ENCODE measurements at places on chromosomes 1 and 21. TPM values are rescaled to one million over a fixed set of nuclear protein-coding genes. Genes with fewer than 3 reads are reported as not detected.

- H3K27me3 ChIP-seq: no peaks in the 10 kb centered on the region
- no peaks in the 10 kb centered on the region for H3K36me3 ChIP-seq
- no peak overlapping the region for H3K27ac ChIP-seq
- DNase-seq: peak; percentile 90
- H3K4me3 ChIP-seq: no peak overlapping the region
Observed at GRCh38 chr21:36927719-36928117, 38.8 kb downstream of the HLCS start.

GRCh38 chr1:96313216-96313615 lies 408.4 kb upstream of the PTBP2 start:
- H3K4me1 ChIP-seq: no peaks in the 10 kb centered on the region
- no peak overlapping the region for H3K27ac ChIP-seq
- no peaks in the 10 kb centered on the region for H3K27me3 ChIP-seq
- H3K36me3 ChIP-seq: no peaks in the 10 kb centered on the region
- no peak overlapping the region for H3K4me3 ChIP-seq
- no peak for DNase-seq

AMY2B gene
- 2.7 TPM for total RNA-seq

AHDC1 gene
- total RNA-seq: 50.1 TPM

GRCh38 chr21:27649762-27650161 lies 682.9 kb upstream of the ADAMTS5 start:
- no peaks in the 10 kb centered on the region for H3K4me1 ChIP-seq
- peaks cover 9% of the 10 kb centered on the region for H3K27me3 ChIP-seq
- no peak overlapping the region for H3K27ac ChIP-seq
- no peak for DNase-seq

DNA sequence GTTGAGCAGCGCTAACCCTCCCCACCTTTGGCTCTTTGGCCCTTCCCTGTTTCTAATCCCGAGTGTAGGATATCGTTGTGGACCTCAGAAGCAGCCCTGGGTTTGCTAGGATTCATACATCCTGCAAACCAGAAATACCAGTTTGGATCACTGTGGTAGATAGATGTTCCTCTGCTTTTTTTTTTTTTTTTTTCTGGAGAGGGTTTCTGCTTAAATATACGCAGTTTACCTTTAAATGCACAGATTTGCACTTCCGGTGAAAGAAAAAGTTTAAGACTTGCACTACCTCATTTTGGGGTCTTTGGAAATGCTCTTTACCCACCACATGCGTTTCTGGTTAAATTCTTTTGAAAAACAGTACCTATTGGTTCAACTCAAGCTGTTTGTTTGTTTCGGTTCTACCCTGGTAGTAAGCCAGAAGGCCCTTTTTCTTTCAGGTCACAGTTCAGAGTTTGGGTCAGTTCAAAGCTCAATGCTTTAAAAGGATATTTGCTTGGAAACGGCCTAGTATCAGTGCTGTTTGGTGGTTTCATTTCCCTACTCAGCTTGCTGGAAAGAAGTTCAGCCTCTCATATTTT lies 908 bp downstream of the DDI2 start:
- DNase-seq: no peak
- H3K27me3 ChIP-seq: no peaks in the 10 kb centered on the region
- peak overlapping the region; percentile 94 for H3K4me3 ChIP-seq
- H3K27ac ChIP-seq: peak overlapping the region; percentile 30
- peaks cover 29% of the 10 kb centered on the region for H3K4me1 ChIP-seq

DNA sequence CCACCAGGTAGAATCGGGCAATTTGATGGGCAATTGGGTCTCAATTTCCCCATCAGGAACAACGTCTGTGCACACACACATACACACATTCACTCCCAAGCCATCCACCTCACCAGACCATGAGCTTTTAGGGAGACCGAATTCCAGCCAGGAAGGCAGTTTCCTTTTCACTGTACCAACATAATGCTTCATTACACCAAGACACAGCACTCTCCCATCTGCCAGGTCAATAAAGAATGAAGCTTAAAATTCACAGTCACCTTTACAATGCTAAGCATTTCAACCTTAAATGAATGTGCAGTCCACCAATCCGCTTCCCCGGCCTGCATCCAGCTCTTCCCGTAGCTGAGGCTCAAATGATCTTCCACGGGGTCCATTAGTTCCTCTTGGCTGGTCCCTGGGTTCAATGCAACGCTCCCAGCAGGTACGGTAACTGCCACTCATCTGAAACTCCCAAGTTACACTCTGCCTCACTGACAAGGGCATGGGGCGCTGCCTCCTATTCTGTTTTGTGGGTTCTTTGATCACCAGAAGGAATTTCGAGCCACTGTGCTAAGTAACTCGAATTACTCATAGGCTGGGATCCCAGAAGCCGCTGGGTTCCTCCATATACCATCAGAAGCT lies 105.0 kb downstream of the SIM2 start:
- peaks cover 9% of the 10 kb centered on the region for H3K36me3 ChIP-seq
- no peaks in the 10 kb centered on the region for H3K27me3 ChIP-seq
- no peak overlapping the region for H3K4me3 ChIP-seq
- no peak for DNase-seq

CSF3R gene
- total RNA-seq: not detected

- no peaks in the 10 kb centered on the region for H3K36me3 ChIP-seq
- no peaks in the 10 kb centered on the region for H3K4me1 ChIP-seq
- peaks cover 2% of the 10 kb centered on the region for H3K27me3 ChIP-seq
- peak overlapping the region; percentile 43 for H3K27ac ChIP-seq
- DNase-seq: no peak
- H3K4me3 ChIP-seq: no peak overlapping the region
Observed at GRCh38 chr1:159247266-159247665, 42.6 kb downstream of the ACKR1 start.

NR1I3 gene
- total RNA-seq: not detected

OR2T11 gene
- total RNA-seq: not detected

KRTAP13-2 gene
- total RNA-seq: not detected

DNA sequence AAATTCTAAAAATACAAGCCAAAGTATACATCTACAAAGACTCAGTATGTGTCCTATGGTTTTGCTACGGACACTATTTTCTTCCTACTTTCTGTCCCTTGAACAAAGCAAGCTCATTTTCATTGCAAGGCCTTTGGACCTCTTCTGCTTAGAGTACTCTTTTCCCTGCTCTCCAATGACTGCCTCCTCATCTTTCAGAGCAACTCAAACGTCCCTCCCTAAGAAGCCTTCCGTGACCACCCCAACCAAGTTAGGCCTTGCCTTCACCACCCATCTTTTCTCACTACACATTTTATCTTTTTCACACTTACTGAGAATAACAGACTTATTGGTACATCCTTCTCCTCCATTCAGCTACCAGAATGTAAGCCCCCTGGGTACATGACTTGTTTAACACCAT lies 39.9 kb downstream of the ENAH start:
- H3K4me3 ChIP-seq: no peak overlapping the region
- no peaks in the 10 kb centered on the region for H3K27me3 ChIP-seq
- peaks cover 12% of the 10 kb centered on the region for H3K36me3 ChIP-seq
- H3K4me1 ChIP-seq: peaks cover 32% of the 10 kb centered on the region

CDC7 gene
- 64.8 TPM for total RNA-seq

DNA sequence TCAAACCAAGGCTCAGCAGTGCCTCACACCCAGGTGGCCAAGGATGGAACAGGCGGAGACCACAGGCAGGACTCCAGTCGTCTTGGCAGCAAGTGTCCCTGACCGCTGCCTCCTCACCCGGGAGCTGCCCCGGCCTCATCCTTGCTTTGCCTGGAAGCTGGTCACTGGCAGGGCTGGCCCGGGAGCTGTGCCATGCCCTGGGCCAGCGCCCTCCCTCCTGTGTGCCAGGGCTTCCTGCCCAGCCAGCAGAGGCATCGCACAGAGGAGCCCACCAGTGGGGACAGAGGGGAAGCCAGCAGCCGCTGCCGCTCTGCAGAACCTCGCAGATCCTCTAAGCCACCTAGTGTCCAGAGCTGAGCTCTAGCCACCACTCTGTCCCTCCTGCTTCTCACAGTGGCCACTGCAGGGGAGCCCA lies 7.8 kb downstream of the CASZ1 start:
- H3K27me3 ChIP-seq: peaks cover 17% of the 10 kb centered on the region
- peaks cover 6% of the 10 kb centered on the region for H3K4me1 ChIP-seq
- no peak for DNase-seq
- no peaks in the 10 kb centered on the region for H3K36me3 ChIP-seq
- no peak overlapping the region for H3K4me3 ChIP-seq

GRCh38 chr1:42152119-42152518 lies 1.1 kb upstream of the GUCA2B start:
- no peaks in the 10 kb centered on the region for H3K4me1 ChIP-seq
- no peaks in the 10 kb centered on the region for H3K36me3 ChIP-seq
- no peak for DNase-seq
- H3K4me3 ChIP-seq: no peak overlapping the region
- no peak overlapping the region for H3K27ac ChIP-seq

DNA sequence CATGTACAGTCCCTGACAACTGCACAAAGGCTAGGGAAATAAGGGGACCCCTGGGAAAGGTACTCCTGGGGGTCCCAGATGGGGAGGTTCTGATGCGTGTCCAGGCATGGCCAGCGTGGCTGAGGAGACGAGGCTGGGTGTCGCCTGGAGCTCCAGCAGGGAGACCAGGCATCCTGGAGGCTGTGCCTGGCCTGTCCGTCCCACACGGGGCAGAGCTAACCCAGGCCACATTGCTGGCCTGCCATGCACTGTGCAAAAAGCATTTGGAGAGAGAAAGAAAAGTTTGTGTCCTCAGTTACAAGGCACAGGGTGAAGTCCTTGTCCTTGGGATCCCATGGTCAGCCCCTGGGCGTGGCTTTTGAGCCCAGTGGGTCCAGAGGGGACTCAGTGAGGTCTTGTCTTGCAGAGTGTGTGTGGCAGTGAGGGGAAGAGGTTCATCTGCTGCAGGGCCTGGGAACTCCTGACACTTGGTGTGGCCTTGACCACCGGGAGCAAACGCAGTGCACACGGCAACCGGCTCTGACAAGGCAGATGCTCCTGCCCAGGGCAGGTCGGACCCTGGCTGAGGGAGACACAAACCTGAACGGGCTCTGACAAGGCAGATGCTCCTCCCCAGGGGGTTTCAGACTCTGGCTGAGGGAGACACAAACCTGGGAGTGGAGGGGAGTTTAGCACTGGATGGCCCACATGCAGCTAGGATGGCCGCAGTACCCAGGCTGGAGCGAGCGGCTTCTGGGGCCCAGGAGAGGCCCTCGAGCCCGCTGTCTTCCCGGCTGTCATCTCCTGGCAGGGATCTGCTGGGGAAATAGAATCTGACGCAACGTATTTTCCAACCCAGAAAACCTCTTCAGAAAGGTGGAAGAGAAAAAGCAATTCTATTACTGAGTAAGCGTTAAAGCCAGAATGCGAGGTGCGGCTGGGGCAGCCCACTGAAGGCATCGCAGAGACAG lies 37.3 kb upstream of the COL18A1 start:
- H3K27ac ChIP-seq: no peak overlapping the region
- no peak for DNase-seq
